ENCODE measurements at places on chromosomes 6 and 20.

- no peaks in the 10 kb centered on the region for H3K4me1 ChIP-seq
- H3K27me3 ChIP-seq = no peaks in the 10 kb centered on the region
- no peak overlapping the region for H3K4me3 ChIP-seq
- DNase-seq = no peak
- no peaks in the 10 kb centered on the region for H3K36me3 ChIP-seq
These were observed 179.3 kb upstream of the RUNX2 start for GRCh38 chr6:45148711-45149341.

- H3K4me1 ChIP-seq = no peaks in the 10 kb centered on the region
- no peaks in the 10 kb centered on the region for H3K27me3 ChIP-seq
- DNase-seq = no peak
- no peak overlapping the region for H3K27ac ChIP-seq
These were observed 49.3 kb downstream of the GFOD1 start for GRCh38 chr6:13438126-13438525.

- no peaks in the 10 kb centered on the region for H3K36me3 ChIP-seq
- peaks cover 8% of the 10 kb centered on the region for H3K4me1 ChIP-seq
- H3K27me3 ChIP-seq = no peaks in the 10 kb centered on the region
- H3K27ac ChIP-seq = no peak overlapping the region
- H3K4me3 ChIP-seq = no peak overlapping the region
- DNase-seq = no peak
These were observed 186.3 kb downstream of the EDN1 start for GRCh38 chr6:12476484-12476883.

DNA sequence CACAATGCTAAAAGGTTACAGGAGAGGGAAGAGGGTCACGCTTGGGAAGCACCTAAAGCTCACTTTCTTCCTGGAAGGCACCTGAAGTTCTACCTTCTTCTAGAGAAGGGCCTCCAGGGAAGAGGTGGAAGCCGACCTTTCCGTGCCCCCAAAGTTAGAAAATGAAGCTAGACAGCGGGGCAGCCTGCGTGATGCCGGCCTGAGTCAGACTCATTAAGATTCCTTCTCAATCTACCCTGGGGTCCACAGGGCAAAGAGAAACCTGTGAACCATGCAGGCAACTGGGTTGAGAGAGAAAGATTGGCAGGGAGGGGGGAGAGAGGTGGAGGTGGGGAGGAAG is 54.8 kb upstream of the CCDC167 start:
- no peak overlapping the region for H3K4me3 ChIP-seq
- no peaks in the 10 kb centered on the region for H3K4me1 ChIP-seq
- H3K36me3 ChIP-seq = no peaks in the 10 kb centered on the region
- no peaks in the 10 kb centered on the region for H3K27me3 ChIP-seq
- H3K27ac ChIP-seq = no peak overlapping the region

GRCh38 chr20:15476186-15476585 is 1097.1 kb downstream of the KIF16B start:
- peaks cover 15% of the 10 kb centered on the region for H3K4me1 ChIP-seq
- no peak overlapping the region for H3K4me3 ChIP-seq
- no peaks in the 10 kb centered on the region for H3K36me3 ChIP-seq
- no peak for DNase-seq

DNA sequence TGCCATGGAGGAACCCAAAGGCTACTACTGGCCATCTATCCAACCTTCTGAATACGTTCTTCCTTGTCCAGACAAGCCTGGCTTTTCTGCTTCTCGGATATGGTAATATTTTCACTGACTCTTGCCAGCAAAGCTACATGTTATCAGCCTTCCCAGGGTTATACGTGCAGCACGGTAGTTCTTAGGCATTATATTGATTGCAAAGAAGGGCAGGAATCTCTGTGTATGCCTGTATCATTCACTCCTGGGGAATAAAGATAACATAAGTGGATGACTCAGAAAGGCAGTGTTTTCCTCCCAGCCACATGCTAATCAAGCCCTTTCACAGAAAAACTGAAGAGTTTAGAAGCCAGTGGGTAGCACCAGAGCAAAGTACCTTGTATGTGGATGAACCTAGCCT is 98.7 kb downstream of the ADGRG6 start:
- no peaks in the 10 kb centered on the region for H3K36me3 ChIP-seq
- no peak overlapping the region for H3K27ac ChIP-seq
- H3K4me3 ChIP-seq = no peak overlapping the region
- H3K27me3 ChIP-seq = no peaks in the 10 kb centered on the region
- no peaks in the 10 kb centered on the region for H3K4me1 ChIP-seq

Data from tibial nerve (tissue), 4 donors.